ENCODE measurements at places on chromosomes 4 and X. TPM values are rescaled to one million over a fixed set of nuclear protein-coding genes. Genes with fewer than 3 reads are reported as not detected.

The XAGE1A gene
- total RNA-seq = not detected

The DKC1 gene
- 28.5 TPM for total RNA-seq

DNA sequence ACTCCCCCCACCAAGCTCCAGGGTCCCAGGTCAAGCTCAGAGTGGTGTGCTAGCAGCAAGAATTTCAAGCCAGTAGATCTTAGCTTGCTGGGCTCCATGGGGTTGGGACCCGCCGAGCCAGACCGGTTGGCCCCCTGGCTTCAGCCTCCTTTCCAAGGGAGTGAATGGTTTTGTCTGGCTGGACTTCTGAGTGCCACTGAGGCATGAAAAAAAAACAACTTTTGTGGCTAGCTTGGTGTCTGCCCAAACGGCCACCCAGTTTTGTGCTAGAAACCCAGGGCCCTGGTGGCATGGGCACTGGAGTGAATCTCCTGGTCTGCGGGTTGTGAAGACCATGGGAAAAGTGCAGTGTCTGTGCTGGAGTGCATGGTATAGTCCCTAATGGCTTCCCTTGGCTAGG lies 82.6 kb downstream of the NBDY start:
- no peaks in the 10 kb centered on the region for H3K27me3 ChIP-seq
- H3K4me3 ChIP-seq = no peak overlapping the region
- H3K27ac ChIP-seq = no peak overlapping the region
- DNase-seq = no peak

- H3K27ac ChIP-seq = peak within 1 kb of the TSS; percentile 43
- H3K36me3 ChIP-seq = no peaks in the 10 kb centered on the region
- H3K27me3 ChIP-seq = no peaks in the 10 kb centered on the region
- no peak for DNase-seq
- H3K4me3 ChIP-seq = no peak within 1 kb of the TSS
- no peaks in the 10 kb centered on the region for H3K4me1 ChIP-seq
Observed at GRCh38 chrX:38006291-38006690, at the start of gene SYTL5. Gene SYTL5 (plus strand): TSS chrX:38006553. CDS start chrX:38033890, 27,337 bp downstream.

DNA sequence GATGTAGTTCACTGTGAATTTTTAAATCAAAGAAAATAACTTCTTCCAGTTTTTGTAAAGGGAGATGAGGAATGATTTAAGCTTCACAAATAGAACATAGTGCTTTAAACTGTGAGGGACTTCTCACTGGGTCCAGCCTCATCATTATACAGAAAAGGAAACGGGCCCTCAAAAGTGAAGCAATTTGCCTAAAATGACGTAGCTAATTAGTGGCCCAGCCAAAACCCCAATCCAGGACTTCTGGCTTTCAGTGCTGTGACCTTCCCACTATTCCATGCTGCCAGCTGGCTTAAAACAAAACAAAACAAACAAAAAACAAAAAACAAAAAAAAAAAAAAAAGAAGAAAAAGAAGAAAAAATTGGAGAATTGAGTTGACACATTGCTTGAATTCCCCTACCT lies 45.0 kb upstream of the STOX2 start:
- no peak overlapping the region for H3K27ac ChIP-seq
- H3K36me3 ChIP-seq = no peaks in the 10 kb centered on the region
- no peak for DNase-seq
- H3K4me3 ChIP-seq = no peak overlapping the region

DNA sequence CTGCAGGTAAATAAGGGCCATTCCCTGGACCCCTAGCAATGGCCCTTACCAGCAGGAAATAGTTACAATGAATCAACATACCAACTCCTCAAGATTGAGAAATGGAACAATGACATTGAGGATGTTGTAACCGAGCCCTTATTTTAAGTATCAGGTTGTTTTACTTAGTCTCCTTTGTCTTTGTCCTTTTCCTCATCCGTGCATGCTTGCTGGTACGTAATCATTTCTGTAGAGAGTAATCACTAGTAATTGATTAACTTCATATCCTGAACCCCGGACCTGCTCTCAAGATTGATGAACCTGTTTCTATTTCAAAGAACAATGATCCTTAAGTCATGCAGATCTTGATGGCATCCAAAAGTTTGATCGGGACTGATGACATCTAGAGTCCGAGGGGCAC lies 98.6 kb upstream of the LANCL3 start:
- H3K36me3 ChIP-seq = no peaks in the 10 kb centered on the region
- no peak for DNase-seq

DNA sequence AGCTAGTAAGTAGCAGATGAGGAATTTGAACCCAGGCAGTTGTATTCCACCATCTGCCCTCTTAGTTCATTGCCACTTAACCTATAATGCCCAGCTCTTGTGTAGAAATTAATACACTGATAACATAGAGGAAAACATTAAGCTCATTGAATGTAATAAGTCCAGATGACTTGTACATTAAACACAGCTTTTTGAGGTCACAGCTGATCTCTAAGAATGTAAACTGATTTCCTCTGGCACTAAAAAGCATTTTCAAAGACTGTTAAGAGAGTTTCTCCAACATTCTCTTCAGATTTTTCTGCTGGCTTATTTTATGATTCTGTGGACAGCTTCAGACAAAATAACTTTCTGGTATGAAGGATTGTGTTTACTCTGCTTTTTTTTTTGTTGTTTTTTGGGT lies 42.7 kb downstream of the HPRT1 start:
- no peak overlapping the region for H3K27ac ChIP-seq
- no peaks in the 10 kb centered on the region for H3K27me3 ChIP-seq
- no peaks in the 10 kb centered on the region for H3K4me1 ChIP-seq
- DNase-seq = no peak
- H3K36me3 ChIP-seq = no peaks in the 10 kb centered on the region
- no peak overlapping the region for H3K4me3 ChIP-seq

DNA sequence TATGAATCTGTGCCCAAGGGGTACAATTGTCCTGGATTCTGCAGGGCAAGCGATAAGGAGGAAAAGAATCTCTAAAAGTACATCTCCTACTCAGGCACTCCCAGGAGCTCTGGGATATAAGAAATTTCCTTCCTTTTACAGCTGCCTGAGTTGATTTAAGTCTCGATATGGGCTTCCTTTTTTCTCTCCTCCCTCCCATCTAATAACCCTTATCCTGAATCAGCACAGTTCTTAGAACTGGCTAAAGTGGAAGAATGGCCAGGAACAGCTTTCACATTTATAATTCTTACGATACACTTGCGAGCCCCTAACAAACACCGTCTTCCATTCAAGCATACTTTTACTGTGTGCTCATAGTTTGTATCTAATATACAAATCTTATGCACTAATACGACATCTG lies 21.2 kb downstream of the LRP2BP start:
- no peak overlapping the region for H3K4me3 ChIP-seq
- H3K4me1 ChIP-seq = no peaks in the 10 kb centered on the region
- DNase-seq = no peak
- H3K36me3 ChIP-seq = no peaks in the 10 kb centered on the region

DNA sequence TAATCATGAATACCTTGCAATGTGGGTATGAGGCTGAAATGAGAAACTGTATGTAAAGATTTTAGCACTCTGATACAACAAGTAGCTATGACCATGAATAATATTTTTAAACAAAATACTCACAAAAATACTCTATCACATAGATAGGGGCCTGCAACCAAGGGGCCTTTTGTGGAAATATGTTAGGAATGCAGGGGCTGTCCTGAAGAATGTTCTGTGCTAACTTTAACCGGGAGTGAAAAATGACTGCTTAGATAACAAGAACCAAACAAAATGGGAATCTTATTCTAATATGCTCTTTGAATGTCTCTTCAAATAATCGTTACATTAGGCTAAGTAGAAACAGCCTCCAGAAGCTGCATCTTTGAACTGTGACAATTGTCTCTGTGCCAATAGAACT lies 37.9 kb upstream of the GYPA start:
- no peak overlapping the region for H3K27ac ChIP-seq
- H3K4me1 ChIP-seq = no peaks in the 10 kb centered on the region
- no peaks in the 10 kb centered on the region for H3K36me3 ChIP-seq
- H3K27me3 ChIP-seq = no peaks in the 10 kb centered on the region

DNA sequence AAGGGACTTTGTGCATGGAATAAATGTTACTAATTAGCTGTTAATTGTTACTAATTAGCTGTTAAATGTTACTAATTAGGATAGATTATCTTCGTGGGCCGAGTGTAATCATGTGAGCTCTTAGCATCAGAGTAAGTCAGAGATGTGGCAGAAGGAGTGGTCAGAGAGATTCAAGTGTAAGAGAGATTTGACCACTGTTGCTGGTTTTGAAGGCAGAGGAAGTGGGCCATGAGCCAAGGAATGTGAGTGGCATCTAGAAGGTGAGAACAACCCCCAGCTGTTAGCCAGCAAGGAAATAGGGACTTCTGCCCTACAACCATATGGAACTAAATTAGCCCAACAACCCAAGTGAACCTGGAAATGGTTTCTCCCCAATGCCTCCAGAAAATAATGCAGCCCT lies 28.2 kb downstream of the ODAPH start:
- H3K4me1 ChIP-seq = no peaks in the 10 kb centered on the region
- H3K27me3 ChIP-seq = no peaks in the 10 kb centered on the region
- no peaks in the 10 kb centered on the region for H3K36me3 ChIP-seq

GRCh38 chr4:24966076-24966475 lies 53.2 kb upstream of the CCDC149 start:
- H3K4me3 ChIP-seq = no peak overlapping the region
- DNase-seq = no peak
- no peaks in the 10 kb centered on the region for H3K36me3 ChIP-seq
- no peak overlapping the region for H3K27ac ChIP-seq

DNA sequence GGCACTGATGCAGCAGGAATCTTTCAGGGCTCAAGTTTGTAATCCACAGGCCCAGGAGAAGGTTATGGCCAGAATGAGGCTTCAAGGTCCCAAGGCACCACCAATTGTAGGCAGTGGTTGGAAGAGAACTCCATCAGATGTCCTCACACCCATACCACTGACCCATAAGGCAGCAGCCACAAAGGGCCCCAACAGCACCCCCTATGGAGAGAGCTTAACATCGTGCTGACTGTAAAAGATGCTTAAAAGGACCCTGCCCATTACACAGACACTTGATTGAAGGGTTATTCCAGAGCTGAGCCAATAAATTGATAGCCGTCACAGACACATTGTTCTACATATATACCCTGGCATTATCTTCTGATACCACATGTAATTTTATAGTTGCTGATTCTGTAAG lies 113.7 kb downstream of the SOWAHB start:
- no peak overlapping the region for H3K4me3 ChIP-seq
- H3K27ac ChIP-seq = no peak overlapping the region
- H3K36me3 ChIP-seq = no peaks in the 10 kb centered on the region
- no peak for DNase-seq

GRCh38 chr4:113725963-113726362 lies 35.6 kb downstream of the CAMK2D start:
- H3K4me1 ChIP-seq = no peaks in the 10 kb centered on the region
- no peak overlapping the region for H3K4me3 ChIP-seq
- H3K36me3 ChIP-seq = no peaks in the 10 kb centered on the region
- H3K27me3 ChIP-seq = no peaks in the 10 kb centered on the region
- DNase-seq = no peak

- no peaks in the 10 kb centered on the region for H3K36me3 ChIP-seq
- no peak overlapping the region for H3K27ac ChIP-seq
- peak; percentile 29 for DNase-seq
- no peak overlapping the region for H3K4me3 ChIP-seq
Observed at GRCh38 chr4:4430492-4431195, 43.7 kb downstream of the NSG1 start.

- no peak overlapping the region for H3K4me3 ChIP-seq
- no peak for DNase-seq
- no peaks in the 10 kb centered on the region for H3K36me3 ChIP-seq
- no peaks in the 10 kb centered on the region for H3K27me3 ChIP-seq
Observed at GRCh38 chr4:81508411-81509185, 36.9 kb upstream of the RASGEF1B start.

GRCh38 chr4:38497121-38497520 lies 166.9 kb upstream of the KLF3 start:
- no peaks in the 10 kb centered on the region for H3K36me3 ChIP-seq
- no peak for DNase-seq
- no peaks in the 10 kb centered on the region for H3K4me1 ChIP-seq
- no peak overlapping the region for H3K4me3 ChIP-seq
- H3K27me3 ChIP-seq = no peaks in the 10 kb centered on the region

- H3K27ac ChIP-seq = no peak overlapping the region
- no peak overlapping the region for H3K4me3 ChIP-seq
- DNase-seq = no peak
- H3K36me3 ChIP-seq = peaks cover 12% of the 10 kb centered on the region
- no peaks in the 10 kb centered on the region for H3K4me1 ChIP-seq
- no peaks in the 10 kb centered on the region for H3K27me3 ChIP-seq
Observed at GRCh38 chr4:2832309-2832980, 11.2 kb upstream of the ADD1 start.

- H3K27ac ChIP-seq = no peak overlapping the region
- H3K4me1 ChIP-seq = no peaks in the 10 kb centered on the region
- no peak overlapping the region for H3K4me3 ChIP-seq
- no peaks in the 10 kb centered on the region for H3K27me3 ChIP-seq
- DNase-seq = no peak
Observed at GRCh38 chrX:10677490-10677889, 57.1 kb upstream of the MID1 start.
